ENCODE measurements at places on chromosomes 6 and 20. TPM values are rescaled to one million over a fixed set of nuclear protein-coding genes. Genes with fewer than 3 reads are reported as not detected.

Gene GNL1
- total RNA-seq: 62.6 TPM

Gene TAB2
- 27.4 TPM for total RNA-seq

Gene CDSN
- total RNA-seq: not detected

Gene BHLHE23
- total RNA-seq: not detected

Gene OOEP
- 0.30 TPM for total RNA-seq

Gene RIMS1
- total RNA-seq: 2.3 TPM

Gene FNDC11
- total RNA-seq: 0.46 TPM

Gene L3MBTL1
- total RNA-seq: 5.7 TPM

Gene KHDC1L
- not detected for total RNA-seq

Gene TRERF1
- 6.2 TPM for total RNA-seq

Gene MICA
- 45.9 TPM for total RNA-seq

Gene UBE2C
- total RNA-seq: 7.9 TPM

Gene TREML2
- total RNA-seq: not detected

Gene SRSF12
- 0.03 TPM for total RNA-seq

Gene TSPO2
- not detected for total RNA-seq

Gene OPRM1
- total RNA-seq: not detected

Gene FOXA2
- not detected for total RNA-seq

Gene ZNF322
- total RNA-seq: 12.1 TPM

Gene TNXB
- total RNA-seq: 9.8 TPM

Gene GHRH
- total RNA-seq: not detected

Gene CCR6
- total RNA-seq: not detected

Gene C20orf204
- total RNA-seq: 0.76 TPM

Gene PHACTR3
- total RNA-seq: not detected

Gene GRM1
- total RNA-seq: 0.07 TPM

Gene EPHA7
- total RNA-seq: 0.07 TPM

Gene OR2J3
- not detected for total RNA-seq

Gene KCNK16
- not detected for total RNA-seq

Gene LGSN
- 0.07 TPM for total RNA-seq

Gene TBC1D22B
- 8.2 TPM for total RNA-seq

Gene LPIN3
- total RNA-seq: 8.3 TPM

Gene PLCB4
- total RNA-seq: 6.9 TPM

Gene NRSN1
- total RNA-seq: not detected

Gene FKBP1C
- 2.9 TPM for total RNA-seq

Gene PSORS1C2
- total RNA-seq: not detected

Gene TMEM170B
- total RNA-seq: 2.2 TPM

Gene ACSS1
- 1.7 TPM for total RNA-seq

Gene SPACA1
- total RNA-seq: not detected

Data from smooth muscle cell of the pulmonary artery (primary cell).